ENCODE measurements at places on chromosomes 11 and 22. TPM values are rescaled to one million over a fixed set of nuclear protein-coding genes. Genes with fewer than 3 reads are reported as not detected.

The COMMD9 gene
- total RNA-seq = 47.4 TPM

The ZNF202 gene
- 11.8 TPM for total RNA-seq

The SORL1 gene
- total RNA-seq = 107 TPM

The PLAAT4 gene
- total RNA-seq = 9.9 TPM

The ENTHD1 gene
- total RNA-seq = 0.21 TPM

The MTA2 gene
- total RNA-seq = 189 TPM

The SAA4 gene
- total RNA-seq = not detected

- DNase-seq = no peak
These were observed 397.7 kb downstream of the TBC1D22A start for GRCh38 chr22:47160141-47160541.

- DNase-seq = no peak
These were observed 23.4 kb downstream of the PANX1 start for GRCh38 chr11:94151903-94152677.

GRCh38 chr11:122165607-122166371 lies 49.8 kb upstream of the BLID start:
- no peak for DNase-seq

DNA sequence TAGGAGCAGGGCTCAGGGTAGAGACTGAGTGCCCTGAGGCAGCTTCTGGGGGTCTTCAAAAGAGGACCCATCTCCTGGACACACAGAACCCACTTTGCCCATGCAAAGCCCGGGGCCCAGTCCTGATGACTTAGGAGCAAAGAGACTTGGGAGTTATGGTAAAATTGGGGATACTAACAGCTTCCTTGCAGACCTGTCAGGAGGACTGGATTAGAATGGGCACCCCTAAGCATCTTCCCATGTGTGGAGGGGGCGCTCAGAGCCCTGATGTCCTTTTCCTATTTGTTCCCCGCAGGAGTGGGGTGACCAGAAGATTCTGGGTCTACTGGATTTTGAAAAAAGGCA lies 100.0 kb downstream of the WNT7B start:
- no peak for DNase-seq

DNA sequence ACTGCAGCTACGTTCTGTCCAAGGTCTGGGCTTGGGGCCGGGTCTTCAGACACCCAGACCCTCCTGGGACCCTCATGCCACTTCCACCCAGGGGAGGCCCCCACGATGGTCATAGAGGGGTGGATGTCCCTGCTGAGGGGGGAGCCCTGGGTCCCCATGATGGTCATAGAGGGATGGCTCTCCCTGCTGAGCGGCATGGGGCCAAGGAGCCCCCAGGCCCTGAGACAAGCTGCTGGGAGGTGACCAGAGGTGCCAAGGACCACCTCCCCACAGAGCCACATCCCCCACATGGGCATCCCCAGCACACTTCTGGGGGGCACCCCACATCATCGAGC lies 7.2 kb downstream of the MUC5B start:
- DNase-seq = no peak

GRCh38 chr11:77191823-77192495 lies 63.9 kb downstream of the MYO7A start:
- DNase-seq = no peak

GRCh38 chr22:44172370-44173108 lies 8.2 kb upstream of the PARVG start:
- DNase-seq = no peak

DNA sequence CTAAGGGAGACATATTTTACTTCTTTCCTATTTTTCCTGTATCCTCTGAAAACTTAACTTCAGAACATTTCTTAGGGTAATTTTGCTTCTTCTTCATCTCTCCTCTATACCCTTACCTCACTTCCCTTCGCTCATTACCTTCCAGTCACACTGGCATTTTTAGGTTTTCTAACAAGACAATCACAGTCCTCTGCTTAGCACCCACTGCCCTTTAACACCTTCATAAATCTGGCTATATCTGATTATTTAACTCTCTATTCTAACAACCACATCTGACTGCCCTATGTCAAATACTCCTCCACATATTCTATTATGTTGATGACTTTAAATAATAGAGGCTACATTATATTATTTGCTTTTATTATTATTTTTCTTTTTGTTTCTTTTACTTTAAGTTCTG lies 1058.0 kb upstream of the CNTN5 start:
- DNase-seq = no peak

- DNase-seq = no peak
These were observed 1297.0 kb downstream of the BRD1 start for GRCh38 chr22:48530666-48531065.

GRCh38 chr11:15852179-15852578 lies 504.2 kb downstream of the SOX6 start:
- no peak for DNase-seq
